ENCODE measurements at places on chromosomes 7 and 10.
A peak's percentile ranks its signal among the peaks of the same experiment; 100 is the strongest.

GRCh38 chr7:90692396-90692795, 96.3 kb downstream of the CDK14 start:
- DNase-seq, result no peak

- no peak for DNase-seq
These were observed 109.9 kb downstream of the SORCS1 start for GRCh38 chr10:107054469-107055156.

- no peak for DNase-seq
These were observed 421.9 kb upstream of the GALNT17 start for GRCh38 chr7:70710011-70710480.

- DNase-seq, result peak; percentile 11
These were observed 882 bp downstream of the IRF5 start for GRCh38 chr7:128938544-128939074.

- DNase-seq, result no peak
These were observed 135.4 kb upstream of the FZD1 start for GRCh38 chr7:91128683-91129348.

- no peak for DNase-seq
These were observed 4.6 kb downstream of the COX19 start for GRCh38 chr7:970744-971143.

DNA sequence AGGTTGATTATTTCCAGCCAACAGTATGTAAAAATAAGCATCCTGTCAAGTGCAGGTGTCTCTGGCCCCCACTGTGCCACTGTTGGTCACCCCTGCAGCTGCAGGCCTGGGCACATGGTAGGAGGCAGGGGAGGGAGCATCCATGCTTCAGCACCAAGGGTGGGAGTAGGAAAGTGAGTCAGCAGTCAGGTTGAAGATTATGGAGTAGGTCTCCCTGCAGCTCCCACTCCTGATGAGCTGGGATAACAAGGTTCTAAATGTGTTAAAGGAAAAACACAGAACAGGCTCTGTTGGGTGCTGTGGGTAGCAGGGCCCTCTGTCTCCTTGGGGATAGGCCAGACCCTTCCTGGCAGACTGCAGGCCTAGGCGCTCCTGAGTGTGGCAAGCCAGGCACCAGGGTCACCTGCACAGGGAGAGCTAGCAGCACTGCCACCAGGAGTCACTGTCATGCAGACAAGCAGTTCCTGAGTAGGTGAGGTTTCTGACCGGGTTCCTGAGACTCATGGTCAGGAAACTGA, 59.3 kb downstream of the NUDCD3 start:
- no peak for DNase-seq

- DNase-seq, result no peak
These were observed 49.6 kb upstream of the TPK1 start for GRCh38 chr7:144885478-144885877.

DNA sequence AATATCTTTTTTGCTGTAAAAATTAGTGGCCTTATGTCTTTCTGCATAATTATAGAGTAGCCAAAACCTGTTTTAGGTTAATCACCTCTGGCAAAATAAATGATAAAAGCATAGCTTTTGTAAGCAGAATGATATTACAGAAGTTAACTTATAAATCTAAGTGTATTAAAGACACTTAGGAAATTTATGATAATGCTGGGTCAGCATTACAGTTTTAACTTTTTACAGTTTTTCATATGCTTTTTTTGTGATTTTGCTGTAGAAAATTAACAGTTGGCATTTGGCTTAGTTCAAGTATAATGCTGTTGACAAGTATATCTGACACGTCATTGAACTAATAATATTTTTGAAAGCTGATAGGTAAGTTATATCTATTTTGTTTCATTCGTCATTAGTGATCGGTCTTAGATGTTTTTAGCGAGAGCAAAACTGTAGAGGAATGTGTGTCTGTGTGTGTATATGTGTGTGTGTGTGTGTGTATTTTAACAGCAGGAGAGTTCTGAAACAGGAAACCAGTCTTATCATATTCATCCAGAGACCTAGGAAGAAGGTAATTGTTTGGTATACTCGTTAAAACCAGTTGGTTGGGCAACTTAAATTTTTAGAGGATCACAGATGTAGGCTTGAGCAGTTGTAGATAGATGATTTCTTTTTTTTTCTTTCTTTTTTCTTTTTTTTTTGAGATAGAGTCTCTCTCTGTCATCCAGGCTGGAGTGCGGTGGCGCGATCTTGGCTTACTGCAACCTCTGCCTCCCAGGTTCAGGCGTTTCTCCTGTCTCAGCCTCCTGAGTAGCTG, 15.4 kb downstream of the PTEN start:
- no peak for DNase-seq

GRCh38 chr7:74069790-74070618, 13.6 kb upstream of the LIMK1 start:
- DNase-seq, result no peak
